Epithelial cell of esophagus (primary cell): ENCODE measurements at places on chromosomes 1 and 21.

DNA sequence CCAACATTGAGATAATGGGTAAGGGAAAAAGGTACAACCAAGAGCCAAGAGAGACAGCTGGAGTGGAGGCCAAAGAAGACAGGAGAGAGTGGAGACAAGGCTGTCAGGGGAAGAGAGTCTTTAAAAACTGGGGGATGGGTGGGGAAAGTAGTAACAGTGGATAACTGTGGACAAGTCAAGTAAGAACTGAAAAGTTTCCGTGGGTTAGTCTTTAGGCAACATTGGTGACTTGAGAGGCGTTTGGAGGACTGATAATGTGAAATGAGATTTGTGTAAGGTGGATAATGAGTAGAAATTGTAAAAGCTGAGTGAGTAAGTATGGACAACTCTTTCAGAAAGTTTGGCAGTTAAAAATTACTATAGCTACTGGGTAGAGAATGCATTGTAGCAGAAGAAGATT, 10.4 kb downstream of the PPP2R5A start:
- DNase-seq = no peak

DNA sequence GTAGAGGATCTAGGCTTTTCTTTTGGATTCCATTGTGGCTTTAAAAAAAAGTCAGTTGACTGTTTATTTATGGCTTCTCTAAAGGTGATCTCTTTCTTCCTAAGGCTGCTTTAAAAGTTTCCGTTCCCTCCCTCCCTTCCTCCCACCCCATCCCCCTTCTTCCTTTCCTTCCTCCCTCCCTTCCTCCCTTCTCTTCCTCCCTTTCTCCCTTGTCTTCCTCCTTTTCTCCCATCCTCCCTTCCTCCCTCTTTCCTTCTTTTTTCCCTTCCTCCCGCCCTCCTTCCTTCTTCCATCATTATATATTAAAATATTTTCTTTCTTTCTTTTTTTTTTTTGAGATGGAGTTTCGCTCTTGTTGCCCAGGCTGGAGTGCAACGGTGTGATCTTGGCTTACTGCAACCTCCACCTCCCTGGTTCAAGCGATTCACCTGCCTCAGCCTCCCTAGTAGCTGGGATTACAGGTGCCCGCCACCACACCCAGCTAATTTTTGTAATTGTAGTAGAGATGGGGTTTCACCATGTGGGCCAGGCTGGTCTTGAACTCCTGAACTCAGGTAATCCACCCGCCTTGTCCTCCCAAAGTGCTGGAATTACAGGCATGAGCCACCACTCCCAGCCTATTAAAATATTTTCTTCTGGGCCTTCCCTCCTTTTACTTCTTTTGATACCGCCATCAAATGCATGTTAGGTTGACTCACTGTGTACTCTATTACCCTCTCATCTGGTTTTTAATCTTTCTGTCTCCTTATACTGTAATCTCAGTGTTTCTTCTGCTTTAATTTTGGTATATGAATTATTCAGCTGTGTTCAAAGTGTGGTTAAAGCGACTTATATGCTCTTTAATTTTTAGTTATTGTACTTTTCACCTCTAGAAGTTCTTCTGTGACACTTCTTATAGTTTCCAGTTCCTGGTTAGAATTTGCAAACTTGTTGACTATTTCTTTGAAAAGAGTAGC, 59.2 kb upstream of the ATP5PO start:
- no peak for DNase-seq

GRCh38 chr1:119959268-119960220, 63.2 kb upstream of the ADAM30 start:
- DNase-seq = no peak

DNA sequence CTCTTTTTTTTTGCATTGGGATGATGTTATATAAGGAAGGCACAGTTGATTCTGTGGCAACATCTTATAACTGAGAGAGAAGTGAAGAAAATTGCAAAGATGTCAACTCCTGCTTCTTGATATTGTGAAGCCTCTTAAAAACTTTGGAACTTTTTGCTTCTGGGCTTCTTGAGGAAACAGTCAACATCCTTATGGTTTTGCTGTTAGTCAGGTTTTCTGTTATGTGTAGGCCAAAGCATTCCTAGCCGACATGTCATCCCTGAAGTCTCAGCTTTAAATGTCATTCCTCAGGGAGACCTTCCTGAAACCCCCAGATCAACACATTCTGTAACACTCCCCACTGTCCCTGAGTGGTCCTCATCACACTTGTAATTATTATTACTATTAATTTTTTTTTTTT, 12.6 kb downstream of the FALEC start:
- peak; percentile 76 for DNase-seq

GRCh38 chr21:42362700-42363099, 3.6 kb downstream of the TFF1 start:
- DNase-seq = no peak

GRCh38 chr21:36369064-36369685, 16.0 kb upstream of the CHAF1B start:
- no peak for DNase-seq

- DNase-seq = no peak
Observed at GRCh38 chr1:18151436-18152122, 44.0 kb downstream of the IGSF21 start.

DNA sequence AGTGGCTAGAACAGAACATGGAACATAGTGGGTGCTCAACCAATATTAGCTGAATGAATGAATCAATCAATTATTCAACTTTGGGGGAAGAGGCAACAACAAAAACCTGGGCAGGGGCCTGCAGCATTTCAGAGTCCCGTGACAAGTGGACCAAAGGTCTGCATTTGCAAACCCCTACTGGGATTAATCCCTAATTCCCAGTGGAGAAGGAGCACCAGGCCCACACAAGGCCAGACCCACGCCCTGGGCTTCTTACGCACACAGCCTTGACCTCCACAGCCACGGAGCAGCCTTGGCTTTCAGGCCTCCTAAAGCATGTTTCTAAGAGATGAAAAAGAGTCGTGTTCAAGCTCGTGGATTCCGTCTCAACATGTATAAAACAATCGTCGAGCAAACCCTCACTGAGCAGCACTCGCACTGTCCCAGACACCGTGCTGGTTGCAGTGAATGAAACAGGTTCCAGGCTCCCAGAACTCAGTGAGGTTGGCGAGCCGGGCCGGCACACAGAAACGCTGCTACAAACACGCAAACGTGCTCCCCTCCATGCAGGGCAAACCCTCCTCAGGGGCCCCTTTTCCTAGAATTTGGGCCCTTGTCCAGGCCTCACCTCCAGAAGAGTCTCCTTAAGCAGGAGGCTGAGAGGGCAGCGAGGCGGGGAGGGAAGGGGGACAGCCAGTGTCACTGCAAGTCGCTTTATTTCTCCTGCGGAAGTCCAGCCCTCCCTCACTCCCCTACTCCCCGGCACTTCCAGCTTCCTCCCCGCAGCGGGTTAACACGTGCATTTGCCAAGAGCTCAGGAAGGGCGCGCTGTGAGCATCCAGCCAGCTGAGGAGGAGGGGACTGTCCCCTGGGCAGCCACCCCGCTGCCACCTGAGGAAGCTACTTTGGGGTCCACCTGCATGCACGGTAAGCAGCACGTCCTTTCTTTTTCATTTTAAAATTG, 556.4 kb downstream of the KIF26B start:
- DNase-seq = no peak

- peak; percentile 90 for DNase-seq
Observed at GRCh38 chr1:193614817-193615216, 428.4 kb upstream of the B3GALT2 start.

- DNase-seq = no peak
Observed at GRCh38 chr1:31541194-31541593, 35.1 kb upstream of the TINAGL1 start.

GRCh38 chr1:162145966-162146696, 76.6 kb downstream of the NOS1AP start:
- DNase-seq = no peak

- DNase-seq = no peak
Observed at GRCh38 chr1:235918032-235918431, 51.3 kb upstream of the LYST start.

GRCh38 chr1:113861641-113862040, 9.9 kb downstream of the PTPN22 start:
- DNase-seq = no peak

DNA sequence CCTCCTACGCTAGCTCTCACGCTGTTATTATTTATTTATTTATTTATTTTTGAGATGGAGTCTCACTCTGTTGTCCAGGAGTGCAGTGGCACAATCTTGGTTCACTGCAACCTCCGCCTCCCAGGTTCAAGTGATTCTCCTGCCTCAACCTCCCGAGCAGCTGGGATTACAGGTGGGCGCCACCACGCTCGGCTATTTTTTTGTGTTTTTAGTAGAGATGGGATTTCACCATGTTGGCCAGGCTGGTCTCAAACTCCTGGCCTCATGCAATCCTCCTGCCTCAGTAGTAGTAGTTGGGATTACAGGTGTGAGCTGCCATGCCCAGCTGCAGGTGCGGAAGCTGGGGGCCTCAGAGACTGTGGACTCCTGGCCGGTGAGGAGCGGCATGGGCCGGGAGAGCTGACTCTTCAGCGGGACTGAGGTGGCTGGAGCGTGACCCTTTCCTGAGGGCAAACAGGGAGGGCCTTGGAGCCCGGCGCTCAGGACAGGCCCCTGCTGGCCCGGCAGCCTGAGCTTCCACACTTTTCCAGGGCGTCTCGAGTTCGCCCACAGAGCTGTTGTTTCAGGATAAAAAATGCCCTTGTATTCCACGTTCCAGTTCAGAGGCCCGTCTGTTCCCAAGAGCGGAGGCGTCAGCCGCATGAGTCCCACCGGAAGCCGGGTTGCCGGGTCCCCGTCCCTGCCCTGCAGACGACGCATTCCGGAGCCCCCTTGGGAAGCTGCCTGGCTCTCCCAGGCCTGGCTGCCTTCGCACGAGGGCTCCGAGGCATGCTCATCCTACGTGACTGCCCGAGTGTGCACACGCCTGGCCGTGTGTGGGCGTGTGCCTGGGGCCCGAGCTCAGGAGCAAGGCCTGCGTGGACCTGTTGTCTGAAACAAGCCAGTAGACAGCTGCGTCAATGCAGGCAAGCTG, 126.2 kb downstream of the SIK1 start:
- peak; percentile 97 for DNase-seq

DNA sequence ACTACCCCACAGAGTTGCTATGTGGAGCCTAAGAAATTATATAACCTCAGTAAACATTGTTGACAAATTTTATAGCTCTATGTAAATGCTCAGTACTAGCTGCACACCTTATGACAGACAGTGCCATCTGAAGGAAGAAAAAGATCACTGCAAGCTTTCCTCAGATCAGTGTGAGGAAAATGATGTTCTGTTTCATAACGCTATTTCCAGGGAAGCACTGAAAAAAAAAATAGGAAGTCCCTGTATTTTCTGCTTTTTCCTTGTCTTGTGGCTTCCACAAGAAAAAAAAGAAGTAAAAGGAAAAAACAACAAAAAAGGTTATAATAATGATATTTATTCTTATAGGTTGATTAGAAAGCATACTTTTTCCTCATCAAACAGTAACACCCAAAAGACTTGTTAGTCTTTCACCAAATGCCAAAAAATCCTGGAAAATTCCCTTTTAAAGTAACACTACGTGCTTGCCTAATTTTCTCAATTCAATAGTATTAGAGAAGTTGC, 23.2 kb downstream of the LYST start:
- peak; percentile 58 for DNase-seq

- no peak for DNase-seq
Observed at GRCh38 chr1:34163792-34164731, 968 bp downstream of the CSMD2 start.

DNA sequence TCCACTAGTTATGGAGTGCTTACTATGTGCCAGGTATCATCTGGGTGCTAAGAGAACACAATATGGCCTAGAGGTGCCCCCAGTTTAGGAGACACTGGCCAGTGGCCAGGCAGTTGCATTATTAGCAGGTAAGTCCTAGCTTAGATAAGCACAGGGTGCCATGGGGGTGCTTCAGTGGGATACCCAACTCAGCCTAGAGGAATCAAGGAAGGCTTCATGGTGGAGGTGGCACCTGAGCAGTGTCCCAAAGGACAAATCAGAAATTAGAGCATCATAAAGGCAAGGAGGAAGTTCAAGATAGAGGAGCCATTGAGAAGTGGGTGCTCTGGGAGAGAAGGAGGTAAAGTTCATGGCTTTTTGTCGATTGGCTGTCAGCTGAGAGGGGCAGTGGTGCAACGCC, 31.9 kb upstream of the PKP1 start:
- no peak for DNase-seq

GRCh38 chr1:151294742-151295462, 12.8 kb downstream of the ZNF687 start:
- DNase-seq = no peak

- peak; percentile 77 for DNase-seq
Observed at GRCh38 chr1:165928075-165928731, 100.8 kb downstream of the UCK2 start.

DNA sequence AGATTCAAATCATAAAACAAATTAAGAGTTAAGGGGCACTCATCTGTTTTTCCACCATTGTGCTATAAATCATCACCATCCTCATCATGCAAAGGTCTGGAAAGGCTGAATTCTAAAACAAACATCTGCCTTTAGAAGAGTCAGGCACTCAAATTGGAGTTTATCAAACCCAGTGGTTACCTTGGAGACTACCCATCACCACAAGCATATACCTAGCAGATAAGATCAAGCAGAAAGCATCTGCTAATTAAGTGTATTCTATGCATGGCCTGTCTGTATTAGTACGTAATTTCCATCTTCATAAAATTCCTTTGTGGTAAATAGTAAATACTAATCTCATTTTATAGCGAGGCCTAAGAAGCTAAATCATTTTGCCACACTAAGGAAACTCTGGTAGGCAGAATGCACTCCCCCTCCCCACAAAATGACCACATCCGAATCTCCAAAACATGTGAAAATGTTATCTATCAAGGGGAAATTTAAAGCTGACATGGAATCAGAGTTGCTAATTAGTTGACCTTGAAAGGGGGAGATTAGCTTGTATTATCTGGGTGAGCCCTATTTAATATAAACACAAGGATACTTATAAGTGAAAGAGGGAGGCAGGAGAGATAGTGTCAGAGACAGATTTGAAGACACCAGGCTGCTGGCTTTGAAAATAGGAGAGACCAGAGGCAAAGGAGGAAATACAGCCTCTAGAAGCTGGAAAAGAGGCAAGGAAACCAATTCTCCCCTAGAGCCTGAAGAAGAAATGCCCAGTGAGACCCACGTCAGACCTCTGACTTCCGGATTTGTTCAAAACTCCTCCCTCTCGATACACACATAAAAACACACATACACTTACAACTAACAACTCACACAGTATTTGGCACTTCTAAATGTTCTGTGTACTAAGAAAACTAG, 23.2 kb downstream of the ARID4B start:
- DNase-seq = no peak

- DNase-seq = no peak
Observed at GRCh38 chr1:116762281-116762680, 8.1 kb downstream of the CD2 start.

DNA sequence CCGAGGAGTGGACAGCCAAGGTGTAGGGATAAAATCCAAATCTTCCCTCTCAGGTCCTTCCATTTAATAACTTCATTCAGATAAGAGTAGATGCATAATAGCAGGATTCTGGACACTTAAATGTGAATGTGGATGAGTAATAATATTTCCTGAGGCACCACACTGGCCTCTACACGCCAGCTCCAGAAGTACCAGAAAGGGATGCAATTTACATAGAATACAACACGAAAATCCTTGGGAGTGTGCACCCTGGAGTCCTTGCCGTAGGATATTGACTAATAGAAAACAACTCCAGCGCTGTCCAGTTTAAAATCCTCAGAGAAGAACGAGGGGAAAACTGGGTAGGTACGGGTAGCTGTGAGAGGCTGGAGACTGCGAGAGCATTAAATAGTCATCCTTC, 6.9 kb downstream of the PLXNA2 start:
- peak; percentile 73 for DNase-seq
